Activated CD4-positive, alpha-beta T cell treated with anti-CD3 and anti-CD28 coated beads for 36 hours (primary cell): ENCODE measurements at places on chromosomes 16 and 17. TPM values are rescaled to one million over a fixed set of nuclear protein-coding genes. Genes with fewer than 3 reads are reported as not detected.

Gene EPOP
- total RNA-seq = 37.3 TPM

- no peak for DNase-seq
These were observed 16.5 kb downstream of the SCNN1B start for GRCh38 chr16:23318639-23319038.

DNA sequence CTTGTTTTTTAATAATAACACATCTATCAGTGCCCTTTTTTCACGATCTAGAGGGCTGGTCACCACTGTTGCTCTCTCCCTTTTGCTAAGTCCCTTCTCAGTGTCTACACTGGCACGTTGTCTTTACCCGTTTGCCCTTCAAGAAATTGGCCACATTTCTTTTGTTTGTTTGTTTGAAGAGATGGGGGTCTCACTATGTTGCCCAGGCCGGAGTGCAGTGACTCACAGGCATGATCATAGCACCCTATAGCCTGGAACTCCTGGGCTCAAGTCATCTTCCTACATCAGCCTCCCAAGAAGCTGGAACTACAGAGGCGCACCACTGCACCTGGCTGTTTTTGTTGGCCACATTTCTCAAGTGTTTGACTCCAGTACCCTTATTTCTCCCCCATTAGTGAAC lies 138.0 kb upstream of the AXIN2 start:
- no peak for DNase-seq

Gene KRT23
- not detected for total RNA-seq

Gene PRR14
- total RNA-seq = 77.8 TPM
